ENCODE measurements at places on chromosomes 2 and 18.

DNA sequence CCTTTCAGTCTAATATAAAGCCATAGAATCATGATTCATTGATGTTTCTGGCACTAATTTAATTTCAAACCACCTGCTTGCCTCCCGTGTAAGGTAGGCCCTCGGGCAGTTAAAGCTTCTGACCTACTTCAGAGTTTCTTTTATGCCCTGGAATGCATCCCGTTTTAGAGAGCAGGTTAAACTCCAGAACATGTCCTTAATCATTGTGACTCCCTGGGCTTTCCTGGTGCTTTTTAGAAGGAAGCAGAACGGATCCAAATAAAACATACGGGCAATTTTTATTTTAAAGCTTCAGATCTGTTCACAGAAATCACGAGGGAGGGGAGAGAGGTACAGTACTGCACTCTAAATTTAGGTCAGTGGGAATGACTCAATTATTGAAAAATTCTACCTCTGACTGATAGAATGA lies 134.8 kb downstream of the GCA start:
- DNase-seq, result no peak

DNA sequence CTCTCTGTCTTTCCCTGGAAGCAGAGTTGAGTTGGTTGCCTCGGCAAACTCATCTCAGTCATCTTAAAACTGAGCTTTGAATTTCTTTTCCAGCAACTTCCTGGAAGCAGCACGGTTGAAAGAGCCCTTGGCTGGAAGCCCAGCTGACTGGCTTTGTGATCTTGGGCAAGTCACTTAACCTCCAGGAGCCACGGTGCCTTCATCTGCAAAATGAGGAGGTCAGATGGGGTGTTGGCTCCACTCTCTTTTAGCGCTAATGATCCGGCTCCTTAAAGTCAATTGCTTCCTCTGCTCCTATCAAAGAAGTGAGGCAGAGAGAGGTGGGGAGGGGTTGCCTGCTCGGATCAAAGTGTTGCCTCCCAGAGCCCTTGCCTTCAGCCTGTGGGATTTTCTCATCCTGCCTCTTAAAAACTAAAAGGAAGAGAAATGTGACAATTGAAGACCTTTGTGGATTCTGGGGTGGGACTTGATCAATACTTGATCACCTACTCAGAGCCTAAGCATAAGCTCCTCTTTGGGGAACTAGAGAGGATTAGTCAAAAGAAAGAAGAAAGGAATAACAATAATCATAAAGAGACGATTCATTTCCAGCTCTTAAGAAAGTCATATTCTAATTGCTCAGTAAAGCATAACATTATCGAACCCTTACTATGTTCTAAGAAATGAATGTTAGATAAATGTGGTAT lies 86.6 kb downstream of the MYCN start:
- DNase-seq, result no peak

GRCh38 chr2:106065268-106065982 lies 128.7 kb downstream of the UXS1 start:
- no peak for DNase-seq

GRCh38 chr18:51453594-51453993 lies 256.1 kb upstream of the MEX3C start:
- DNase-seq, result no peak

- DNase-seq, result no peak
Observed at GRCh38 chr2:40129725-40130124, 322.2 kb downstream of the SLC8A1 start.

DNA sequence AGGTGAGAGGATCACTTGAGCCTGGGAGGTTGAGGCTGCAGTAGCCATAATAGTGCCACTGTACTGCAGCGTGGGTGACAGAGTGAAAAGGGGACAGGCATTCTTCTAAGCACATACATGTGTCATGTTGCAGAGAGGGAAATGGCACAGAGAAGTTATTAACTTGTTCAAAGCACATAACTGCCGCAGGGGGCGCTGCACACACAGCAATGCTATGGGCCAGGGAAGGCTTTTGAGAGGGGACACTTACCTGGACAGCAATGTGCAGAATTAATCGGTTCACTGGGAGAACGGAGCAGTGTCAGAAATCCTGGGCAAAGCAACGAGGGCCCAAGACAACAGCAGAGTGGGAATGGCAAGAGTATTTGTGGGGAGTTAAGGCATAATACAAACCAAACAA lies 2.4 kb downstream of the SCYGR8 start:
- no peak for DNase-seq

- no peak for DNase-seq
Observed at GRCh38 chr2:239696559-239697207, 295.9 kb upstream of the HDAC4 start.

DNA sequence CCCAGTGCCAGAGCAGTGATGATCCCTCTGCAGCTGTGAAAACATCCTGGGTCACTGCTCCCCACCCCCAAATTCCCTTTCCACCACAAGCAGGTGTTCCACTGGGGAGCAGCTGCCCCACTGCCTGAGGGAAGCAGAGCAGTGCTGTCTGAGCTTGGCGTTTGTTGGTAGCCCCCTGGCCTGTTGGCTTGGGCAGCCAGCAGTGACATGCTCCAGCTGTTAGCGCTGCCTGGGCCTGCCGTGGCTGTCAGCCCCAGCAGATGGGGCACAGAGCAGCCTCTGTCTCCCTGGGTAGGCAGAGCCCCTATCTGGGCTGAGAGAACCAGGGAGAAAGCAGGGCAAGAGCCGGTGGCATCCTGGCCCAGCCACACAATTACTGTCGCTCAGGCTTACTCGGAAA lies 247.7 kb downstream of the GLI2 start:
- DNase-seq, result no peak

DNA sequence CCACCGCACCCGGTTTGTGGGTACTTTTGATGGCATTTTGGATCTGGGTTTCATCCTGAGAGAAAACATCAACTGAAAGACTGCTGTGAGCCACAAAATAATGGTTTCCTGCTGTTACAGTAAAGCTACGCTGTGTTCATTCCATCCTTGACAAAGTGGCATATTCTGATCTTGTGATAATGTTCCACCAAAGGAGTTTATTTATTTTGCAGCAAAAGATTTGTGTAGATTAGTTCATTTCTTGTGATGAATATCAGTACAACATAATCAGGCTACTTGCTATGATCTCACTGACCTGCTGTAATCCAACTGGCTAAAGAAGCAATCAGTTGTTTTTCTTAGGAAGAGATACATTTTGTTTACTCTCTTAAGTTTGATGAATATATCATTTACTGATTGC lies 45.0 kb downstream of the EEF1B2 start:
- no peak for DNase-seq

- no peak for DNase-seq
Observed at GRCh38 chr2:177385151-177385550, 7.4 kb upstream of the AGPS start.

- DNase-seq, result no peak
Observed at GRCh38 chr2:111659361-111660333, 224.3 kb downstream of the ANAPC1 start.

- DNase-seq, result no peak
Observed at GRCh38 chr2:238449909-238450417, 23.2 kb downstream of the ASB1 start.

DNA sequence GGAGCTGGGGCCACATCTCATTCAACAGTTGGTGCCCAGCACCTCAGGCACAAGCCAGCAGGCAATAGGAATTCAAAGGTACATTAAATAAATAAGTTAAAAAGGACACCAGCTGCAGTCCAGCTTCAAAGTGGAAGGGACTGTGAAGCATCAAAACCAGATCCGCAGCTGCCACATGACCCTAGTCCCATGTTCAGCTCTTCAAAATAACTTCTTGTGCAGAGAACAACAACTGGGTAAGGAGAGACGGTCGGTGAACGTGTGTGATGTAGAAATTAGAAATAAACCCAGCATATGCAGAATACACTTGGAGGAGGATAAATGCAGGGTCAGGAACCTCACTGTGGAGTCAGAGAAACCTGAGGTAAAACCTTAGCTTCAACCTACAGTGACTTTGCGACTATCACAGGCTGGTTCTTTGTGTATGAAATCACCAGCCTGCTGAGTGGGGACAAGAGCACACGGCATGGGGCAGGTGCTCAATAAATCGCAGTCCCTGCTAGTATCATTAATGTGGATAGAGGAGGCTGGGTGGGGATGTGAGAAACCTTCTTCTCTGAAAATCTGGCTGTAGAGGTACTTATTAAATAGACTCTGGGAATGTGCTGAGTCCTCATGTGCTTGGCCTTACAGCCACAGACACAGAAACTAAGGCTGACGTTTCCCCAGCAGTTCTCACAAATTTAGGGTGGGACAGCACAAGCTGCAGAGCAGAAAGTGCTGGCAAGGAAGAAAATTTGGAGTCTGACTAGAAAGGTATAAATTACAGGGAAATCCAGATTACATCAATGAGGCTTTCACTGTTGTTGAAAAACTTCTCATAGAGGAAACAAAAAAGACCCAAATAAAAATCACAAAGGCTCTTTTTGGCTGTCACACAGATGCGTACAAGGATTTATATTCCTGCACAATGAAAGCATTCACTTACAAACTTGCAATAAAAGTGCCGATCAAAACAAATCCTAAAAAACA lies 20.7 kb downstream of the FBXO15 start:
- no peak for DNase-seq

DNA sequence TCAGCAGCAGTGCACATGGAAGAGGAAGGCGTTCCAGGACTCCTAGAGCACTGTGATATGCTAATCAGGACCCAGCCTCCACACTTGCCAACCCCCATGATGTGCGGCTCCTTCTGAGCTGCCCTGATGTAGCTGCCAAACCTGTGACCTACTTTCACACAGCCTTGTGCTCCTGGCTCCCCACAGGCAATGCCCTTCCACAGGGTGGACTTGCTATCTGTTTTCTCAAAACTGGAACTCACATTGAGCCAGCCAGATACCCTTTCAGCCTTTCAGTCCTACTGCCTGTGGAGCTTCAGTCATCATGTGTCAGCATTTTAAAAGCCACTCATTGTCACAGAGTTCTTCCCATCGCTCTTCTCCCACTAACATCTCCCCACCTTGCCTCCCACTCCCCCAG lies 181.6 kb downstream of the AFF3 start:
- no peak for DNase-seq

GRCh38 chr2:230722207-230722885 lies 9.7 kb downstream of the CAB39 start:
- no peak for DNase-seq

DNA sequence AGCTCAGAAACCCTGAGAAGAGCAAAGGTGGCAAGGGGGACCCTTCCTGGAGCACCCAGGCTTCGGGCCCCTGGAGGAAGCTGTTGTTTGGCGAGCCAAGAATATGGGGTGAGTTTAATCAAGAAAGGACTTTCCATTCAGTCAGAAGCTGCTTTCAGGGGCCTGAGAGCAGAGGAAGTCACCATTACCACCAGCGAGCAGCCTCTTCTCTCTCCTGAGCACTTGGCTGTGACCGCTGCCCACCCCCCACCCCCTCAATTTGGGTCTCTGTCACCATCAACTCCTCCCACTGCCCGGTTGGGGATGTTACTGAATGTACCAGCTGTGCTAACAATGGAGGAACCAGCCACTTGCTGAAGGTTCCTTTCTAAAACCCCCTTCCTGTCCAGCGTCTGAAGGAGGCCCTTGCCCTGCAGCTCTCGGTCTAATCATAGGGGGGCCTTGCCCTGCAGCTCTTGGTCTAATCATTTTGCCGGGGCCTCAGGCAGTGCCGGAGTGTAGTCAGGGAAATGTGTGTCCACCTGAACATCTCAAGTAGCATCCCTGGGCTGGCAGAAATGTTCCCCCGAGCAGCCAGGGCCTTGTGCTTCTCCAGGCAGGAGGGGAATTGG lies 943 bp downstream of the INPP5D start:
- no peak for DNase-seq

GRCh38 chr18:8549254-8549757 lies 59.9 kb upstream of the RAB12 start:
- no peak for DNase-seq

- DNase-seq, result no peak
Observed at GRCh38 chr2:180943275-180943674, 37.1 kb upstream of the UBE2E3 start.

- no peak for DNase-seq
Observed at GRCh38 chr2:15965564-15966019, 25.2 kb downstream of the MYCN start.

DNA sequence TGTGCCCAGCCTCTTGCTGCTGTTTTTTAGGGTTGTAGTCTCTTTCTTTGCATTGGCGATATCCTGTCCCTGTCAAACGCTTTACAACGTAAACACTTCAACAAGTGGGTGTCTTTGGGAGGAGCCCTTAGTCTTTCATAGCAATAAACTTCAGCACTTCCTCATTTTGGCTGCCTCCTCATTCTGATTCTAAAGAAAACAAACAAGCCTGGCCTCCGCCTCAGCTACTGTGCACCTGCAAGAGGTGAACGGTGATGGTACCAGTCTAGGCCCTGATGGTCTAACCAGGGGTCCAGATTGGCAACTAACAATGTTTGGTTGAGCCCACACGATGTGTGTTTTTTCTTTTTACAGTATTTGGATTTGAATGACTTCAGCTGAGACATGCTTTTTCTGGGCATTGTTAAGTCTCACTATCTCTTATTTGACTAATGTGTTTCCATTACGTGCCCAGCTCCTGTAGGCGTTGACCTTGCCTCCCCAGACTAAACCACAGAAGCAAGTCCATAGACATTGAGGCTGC lies 53.2 kb upstream of the CUL3 start:
- DNase-seq, result no peak

DNA sequence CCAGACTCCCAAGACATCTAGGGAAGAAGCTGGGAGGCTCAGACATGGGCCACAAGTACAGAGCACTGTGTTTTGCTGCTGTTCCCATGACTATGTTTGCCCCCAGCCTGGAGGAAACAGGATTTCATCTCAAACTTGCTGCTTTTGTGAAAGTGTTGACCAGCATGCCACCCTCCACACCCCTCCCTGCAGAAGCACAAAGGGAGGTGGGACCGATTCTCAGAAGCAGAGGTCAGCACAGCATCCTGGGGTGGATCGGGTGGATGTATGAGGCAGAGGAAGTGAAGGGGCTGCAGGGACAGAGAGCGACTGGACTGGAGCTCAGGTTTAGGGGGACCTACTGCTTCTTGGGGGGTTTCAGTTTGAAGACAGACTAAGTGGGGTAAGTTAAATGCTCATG lies 209.2 kb downstream of the ZNF516 start:
- DNase-seq, result no peak

- DNase-seq, result no peak
Observed at GRCh38 chr2:207891086-207891844, 121.6 kb upstream of the FZD5 start.

DNA sequence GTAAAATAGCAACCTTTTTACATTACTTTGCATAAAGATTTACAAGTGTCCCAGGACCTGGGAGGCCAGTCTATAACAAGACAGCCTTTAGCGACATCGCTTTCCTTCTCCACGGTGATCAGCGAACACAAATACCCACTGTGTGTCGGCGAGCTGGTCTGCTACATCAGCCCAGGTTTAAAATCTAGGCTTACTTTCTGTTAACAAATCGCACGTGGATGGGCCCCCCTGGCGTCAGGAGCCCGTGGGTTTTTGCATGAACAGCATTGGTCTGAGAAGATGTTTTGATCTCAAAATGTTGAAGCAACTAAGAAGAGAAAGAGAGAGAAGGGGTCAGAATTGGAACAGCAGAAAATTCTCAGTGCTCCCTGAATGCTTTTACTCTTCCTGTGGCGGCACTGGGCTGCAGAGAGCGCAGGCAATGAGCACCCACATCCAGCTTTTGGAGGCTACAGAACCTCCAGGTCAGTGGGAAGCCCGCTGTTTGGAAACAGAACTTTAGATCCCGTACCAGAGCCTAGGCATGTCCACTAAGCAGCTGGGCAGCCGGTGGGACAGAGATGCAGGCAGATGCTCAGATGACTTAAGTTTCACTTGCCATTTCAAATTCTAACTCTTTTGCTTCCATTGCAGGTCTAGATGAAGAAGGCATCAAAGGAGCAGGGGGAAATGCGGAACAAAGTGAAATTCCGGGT lies 32.9 kb downstream of the CYP27C1 start:
- DNase-seq, result no peak
